Right lobe of liver (tissue), 6 donors: ENCODE measurements at places on chromosomes 5 and 9. TPM values are rescaled to one million over a fixed set of nuclear protein-coding genes. Genes with fewer than 3 reads are reported as not detected.

- DNase-seq = no peak
Measured at GRCh38 chr5:64615895-64616294, 74.4 kb upstream of the SHISAL2B start.

CER1 gene
- total RNA-seq = not detected

GRCh38 chr9:106878934-106879333 lies 16.0 kb downstream of the ZNF462 start:
- DNase-seq = peak; percentile 53

DNAH5 gene
- 16.2 TPM for total RNA-seq

- no peak for DNase-seq
Measured at GRCh38 chr5:134902071-134902801, 2.7 kb upstream of the PCBD2 start.

DNA sequence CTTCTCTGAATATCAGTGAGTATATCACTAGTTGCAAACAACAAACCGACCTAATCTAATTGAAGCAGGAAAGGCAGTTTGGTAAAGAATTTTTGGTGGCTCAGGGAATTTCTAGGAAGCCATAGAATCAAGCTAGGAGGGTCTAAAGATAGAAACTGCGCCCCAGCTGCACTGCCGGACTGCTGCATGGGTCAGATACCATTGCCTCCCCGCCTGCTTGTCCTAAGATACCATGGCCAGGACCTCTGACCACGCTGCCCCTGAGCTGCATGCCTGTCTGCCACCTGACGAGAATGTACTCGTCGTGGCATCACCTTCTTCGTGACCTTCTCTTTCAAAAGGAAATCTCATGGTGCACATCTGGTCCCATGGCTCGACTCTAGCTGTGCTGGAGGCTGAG lies 439.0 kb downstream of the ZSWIM6 start:
- no peak for DNase-seq

GPR150 gene
- not detected for total RNA-seq

GRCh38 chr9:133459476-133460404 lies at the start of gene CACFD1:
Gene CACFD1 (plus strand): TSS chr9:133459978. CDS start chr9:133460067, 89 bp downstream.
- peak; percentile 99 for DNase-seq

- DNase-seq = no peak
Measured at GRCh38 chr9:87336914-87337333, 160.7 kb upstream of the DAPK1 start.

PRXL2C gene
- total RNA-seq = 5.8 TPM

OMD gene
- total RNA-seq = not detected

- DNase-seq = no peak
Measured at GRCh38 chr5:29568028-29568427, 1625.5 kb upstream of the CDH6 start.

GRCh38 chr9:113577525-113578261 lies 114.2 kb downstream of the RGS3 start:
- DNase-seq = no peak

TRUB2 gene
- total RNA-seq = 31.2 TPM

GRCh38 chr5:136086783-136087566 lies 45.7 kb upstream of the SMAD5 start:
- no peak for DNase-seq

DNA sequence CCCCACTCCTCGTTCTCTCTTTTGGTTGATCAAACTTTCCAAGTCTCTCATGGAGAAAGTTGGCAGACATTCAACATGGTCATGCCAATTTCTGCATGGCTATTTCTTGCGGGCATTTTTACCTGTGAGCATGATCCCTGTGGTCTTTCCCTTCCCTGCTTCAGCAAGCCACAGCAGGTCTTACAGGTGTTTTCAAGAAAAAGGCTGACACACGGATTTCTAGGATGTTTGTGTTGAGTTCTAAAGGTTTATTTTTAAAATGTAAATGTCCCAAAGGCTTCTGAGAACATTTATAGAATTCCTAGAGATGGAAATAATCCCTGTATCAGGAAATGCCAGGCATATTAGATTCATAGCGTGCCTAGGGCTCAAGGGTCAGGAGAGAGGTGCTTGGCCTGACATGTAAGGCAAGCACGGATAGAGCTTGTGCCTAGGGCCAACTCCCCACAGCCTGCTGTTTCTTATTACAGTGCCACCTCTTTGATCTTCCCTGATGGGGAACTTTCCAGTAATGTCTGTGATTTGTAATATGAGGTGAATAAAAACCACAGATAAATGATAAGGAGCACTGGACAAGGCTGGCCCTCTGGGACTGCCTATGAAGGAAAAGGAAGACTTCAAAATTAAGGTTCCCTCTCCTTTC lies 79.8 kb downstream of the MUSK start:
- DNase-seq = no peak

DNA sequence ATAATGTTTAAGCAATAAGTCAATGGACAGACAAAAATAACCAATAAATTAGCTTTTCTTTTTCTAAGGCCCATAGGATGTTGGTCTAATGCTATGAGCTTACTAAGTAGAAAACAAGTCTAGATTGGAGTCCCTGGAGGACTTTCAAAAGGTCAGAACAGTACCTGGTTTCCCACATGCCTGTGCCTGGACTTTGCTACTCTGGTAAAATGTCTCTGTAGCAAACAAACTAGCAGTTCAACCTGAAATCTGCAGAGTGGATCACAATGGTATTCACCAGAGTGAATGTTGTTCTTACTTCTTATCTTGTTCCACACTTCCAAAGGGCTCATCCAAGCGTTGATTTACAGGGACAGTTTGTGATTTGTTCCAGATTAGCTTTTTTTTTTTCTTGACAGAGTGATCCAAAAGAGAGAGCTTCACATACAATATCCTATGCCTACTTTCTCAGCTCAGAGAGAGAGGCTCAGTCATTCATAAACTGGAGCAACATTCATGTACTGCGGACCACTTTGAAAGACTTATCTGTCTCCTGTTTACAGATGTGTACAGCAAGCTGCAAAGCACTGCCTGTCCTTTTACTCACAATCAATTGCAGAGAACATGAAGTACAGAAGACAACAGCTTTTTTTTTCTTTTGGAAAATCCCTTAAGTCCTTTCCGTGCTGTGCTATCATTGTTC lies 466.1 kb downstream of the SPATA31D1 start:
- DNase-seq = no peak

- no peak for DNase-seq
Measured at GRCh38 chr5:149282027-149282965, 10.6 kb downstream of the AFAP1L1 start.

DNA sequence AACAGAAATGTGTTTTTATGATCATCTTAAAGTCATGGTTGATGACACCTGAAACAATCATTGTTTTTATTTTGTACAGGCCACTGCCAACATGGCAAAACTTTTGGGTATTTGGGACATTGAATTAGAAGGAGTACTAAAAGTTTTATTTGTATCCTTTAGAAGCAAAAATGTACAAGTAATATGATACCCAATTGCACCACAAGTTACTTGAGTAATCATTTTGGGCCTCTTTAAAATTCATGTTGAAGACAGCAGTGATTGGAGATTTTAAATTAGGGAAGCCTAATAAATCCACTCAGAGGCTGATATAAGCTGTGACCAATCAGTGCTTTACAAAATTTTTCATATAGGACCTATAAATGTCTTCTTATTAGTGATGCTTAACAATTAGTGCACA lies 212.9 kb downstream of the MARCHF11 start:
- DNase-seq = no peak

DNA sequence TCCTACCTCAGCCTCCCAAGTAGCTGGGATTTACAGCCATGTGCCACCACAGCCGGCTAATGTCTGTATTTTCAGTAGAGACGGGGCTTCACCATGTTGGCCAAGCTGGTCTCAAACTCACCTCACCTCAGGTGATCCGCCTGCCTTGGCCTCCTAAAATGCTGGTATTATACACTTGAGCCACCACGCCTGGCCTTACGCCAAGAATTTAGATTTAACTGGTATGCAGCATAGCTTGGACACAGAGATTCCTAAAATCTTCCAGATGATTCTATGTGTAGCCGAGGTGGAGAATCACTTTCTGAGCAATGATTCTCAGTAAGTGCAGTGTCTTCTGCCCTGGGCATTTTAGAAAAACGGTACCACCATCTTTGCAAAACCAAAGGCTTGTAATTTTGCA lies 74.1 kb downstream of the HABP4 start:
- DNase-seq = no peak

GRCh38 chr9:19231904-19232822 lies 1.7 kb downstream of the DENND4C start:
- DNase-seq = no peak

GRCh38 chr9:86942281-86943200 lies 4.8 kb downstream of the GAS1 start:
- no peak for DNase-seq

DNA sequence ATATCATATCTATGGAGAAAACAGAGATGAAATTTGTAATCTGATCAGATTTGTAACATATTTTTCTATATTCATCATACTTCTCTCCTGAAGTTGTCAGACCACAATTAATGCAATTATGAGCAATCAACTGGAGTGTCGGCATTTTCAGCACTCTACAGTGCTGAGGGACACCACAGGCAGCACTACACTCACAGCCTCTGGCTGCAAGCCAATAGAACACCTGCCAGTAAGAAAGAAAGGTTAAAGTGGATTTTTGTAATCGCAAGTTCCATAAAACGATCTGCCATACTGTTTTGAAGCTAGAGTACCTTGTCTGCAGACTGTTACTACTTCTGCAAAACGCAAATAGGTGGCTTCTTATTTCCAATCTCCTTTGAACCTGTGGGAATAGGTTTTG lies 147.6 kb downstream of the ADAMTS6 start:
- no peak for DNase-seq

GRCh38 chr5:56876327-56876726 lies 33.1 kb upstream of the SETD9 start:
- DNase-seq = no peak

SLC6A3 gene
- not detected for total RNA-seq

DNA sequence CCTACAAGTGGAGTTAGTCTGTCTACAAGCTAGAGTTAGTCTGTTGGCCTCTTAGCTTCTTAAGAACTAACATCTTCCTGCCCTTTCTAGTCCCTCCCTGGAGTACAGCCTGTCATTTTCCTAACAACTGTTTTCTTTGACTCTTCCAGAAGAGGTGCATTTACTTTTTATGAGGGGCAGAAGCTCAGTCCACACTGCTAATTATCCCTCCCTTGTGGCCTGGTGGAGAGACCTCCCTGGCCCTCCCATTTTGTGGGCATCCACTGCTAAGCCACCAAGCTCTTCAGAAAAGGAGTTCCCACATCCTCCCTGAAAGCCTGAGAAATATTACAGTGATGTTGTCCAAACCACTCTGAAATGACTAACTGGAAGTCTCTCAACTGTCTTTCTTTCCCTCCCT lies 8.0 kb downstream of the MAP1B start:
- no peak for DNase-seq

- no peak for DNase-seq
Measured at GRCh38 chr5:149849966-149850910, 94.4 kb downstream of the PDE6A start.

C7 gene
- total RNA-seq = 76.1 TPM

- DNase-seq = no peak
Measured at GRCh38 chr9:116003397-116003796, 150.2 kb upstream of the PAPPA start.

GRCh38 chr5:33261305-33261704 lies 179.5 kb upstream of the TARS1 start:
- no peak for DNase-seq

DNA sequence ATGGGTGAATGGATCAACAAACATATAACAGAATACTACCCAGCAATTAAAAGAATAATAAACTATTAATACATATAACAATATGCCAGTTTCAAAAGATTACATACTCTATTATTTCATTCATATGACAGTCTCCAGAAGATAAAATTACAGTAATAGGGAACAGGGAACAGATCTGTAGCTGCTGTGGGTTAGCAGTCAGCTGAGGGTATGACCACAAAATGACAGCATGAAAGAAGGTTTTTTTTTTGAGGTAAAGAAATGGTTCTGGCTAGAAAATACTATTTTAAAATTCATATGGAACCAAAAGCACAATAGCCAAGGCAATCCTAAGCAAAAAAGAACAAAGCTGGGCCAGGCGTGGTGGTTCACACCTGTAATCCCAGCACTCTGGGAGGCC lies 73.0 kb upstream of the NR5A1 start:
- DNase-seq = no peak

GRCh38 chr5:66459728-66460127 lies 136.5 kb upstream of the MAST4 start:
- no peak for DNase-seq

DNA sequence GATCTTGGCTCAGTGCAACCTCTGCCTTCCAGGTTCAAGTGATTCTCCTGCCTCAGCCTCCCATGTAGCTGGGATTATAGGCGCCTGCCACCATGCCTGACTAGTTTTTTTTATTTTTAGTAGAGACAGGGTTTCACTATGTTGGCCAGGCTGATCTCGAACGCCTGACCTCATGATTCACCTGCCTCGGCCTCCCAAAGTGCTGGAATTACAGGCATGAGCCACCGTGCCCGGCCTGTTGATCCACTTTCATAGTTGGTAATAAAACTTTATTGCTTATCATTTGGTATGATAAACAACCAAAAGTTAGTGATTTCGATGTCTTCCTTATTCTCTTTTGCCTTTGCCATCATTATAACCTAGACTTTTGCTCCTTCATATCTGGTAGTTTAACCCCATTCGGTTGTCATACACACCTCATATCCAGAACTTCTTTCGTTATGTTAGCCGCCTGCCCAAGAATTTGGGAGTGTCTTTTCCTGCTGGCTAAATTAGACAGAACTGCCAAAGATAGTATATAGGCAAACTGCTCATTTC lies 45.0 kb downstream of the UBE2R2 start:
- DNase-seq = no peak

- no peak for DNase-seq
Measured at GRCh38 chr5:39201781-39202596, 17.4 kb downstream of the FYB1 start.

SLU7 gene
- total RNA-seq = 16.7 TPM

DNA sequence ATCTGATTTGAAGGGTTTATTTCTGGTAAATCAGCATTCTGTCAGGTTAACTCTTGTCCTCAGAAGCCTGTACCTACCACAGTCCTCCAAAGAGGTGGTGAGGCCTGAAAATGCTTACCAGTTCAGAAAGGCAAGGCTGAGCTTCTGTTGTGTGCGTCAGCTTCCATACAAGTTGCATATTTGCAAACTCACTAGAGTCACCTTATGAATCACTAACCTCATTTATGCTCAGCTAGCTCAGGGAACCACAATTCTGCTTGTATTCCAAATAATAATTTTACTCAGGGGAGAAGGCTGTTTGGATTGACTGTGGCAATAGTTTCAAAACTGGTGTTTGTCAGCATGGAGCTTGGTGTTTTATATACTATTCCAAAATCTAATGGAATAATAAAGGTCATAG lies 355.1 kb upstream of the RFX3 start:
- no peak for DNase-seq

DRD1 gene
- total RNA-seq = not detected
